ENCODE measurements at places on chromosomes 1 and 21. TPM values are rescaled to one million over a fixed set of nuclear protein-coding genes. Genes with fewer than 3 reads are reported as not detected.

- no peak for DNase-seq
Measured at GRCh38 chr1:172402878-172403569, 17.5 kb upstream of the C1orf105 start.

DNA sequence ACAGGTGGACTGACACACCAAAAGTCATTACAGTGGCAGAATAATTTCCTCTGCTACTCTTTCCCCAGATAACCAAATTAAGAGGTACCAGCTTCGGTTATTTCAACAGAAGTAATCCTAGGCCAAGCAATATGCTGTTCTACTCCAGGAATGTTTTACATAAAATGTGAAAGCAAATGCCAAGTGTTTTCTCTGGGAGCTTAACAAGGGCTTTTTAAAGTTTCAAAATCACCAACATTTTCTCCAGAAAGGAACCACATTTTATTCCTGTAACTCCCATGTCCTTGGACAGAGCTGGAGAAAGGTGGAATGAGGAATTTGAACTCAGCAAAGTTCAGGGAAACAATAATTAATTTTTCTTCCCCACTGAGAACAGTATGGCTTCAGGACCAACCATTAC is 27.2 kb downstream of the CNN3 start:
- DNase-seq: no peak

DNA sequence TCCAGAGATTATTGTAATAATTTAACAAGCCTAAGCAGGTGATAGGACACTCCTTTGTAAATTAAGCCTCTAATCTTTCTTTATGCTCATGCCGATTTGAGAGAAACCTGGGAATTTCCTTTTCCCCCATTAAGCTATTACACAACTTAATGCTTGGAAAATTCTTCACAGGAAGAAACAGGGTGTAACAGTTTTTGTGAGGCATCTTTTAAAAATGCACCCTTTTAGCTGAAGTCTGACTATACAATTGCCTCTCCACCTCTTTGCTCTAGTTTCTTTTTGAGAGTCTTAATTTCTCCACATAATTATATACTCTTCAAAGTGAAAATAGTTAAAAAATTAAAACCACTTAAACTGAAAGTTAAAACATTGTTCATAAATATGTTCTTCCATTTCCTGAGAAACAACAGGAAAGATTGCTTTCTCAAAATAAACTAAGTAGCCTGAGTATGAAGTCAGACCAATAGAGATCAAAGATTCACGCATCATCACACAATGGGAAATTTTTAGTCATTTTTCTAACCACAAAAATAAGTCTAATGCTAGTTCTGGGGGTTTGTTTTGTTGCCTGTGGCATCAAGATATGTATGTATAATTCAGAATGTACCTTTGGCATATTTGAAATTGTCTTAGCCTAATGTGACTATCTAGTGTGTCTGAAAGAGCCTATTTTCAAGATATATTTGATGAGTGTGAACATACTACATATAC is 34.7 kb downstream of the LRRC8D start:
- DNase-seq: no peak

DNA sequence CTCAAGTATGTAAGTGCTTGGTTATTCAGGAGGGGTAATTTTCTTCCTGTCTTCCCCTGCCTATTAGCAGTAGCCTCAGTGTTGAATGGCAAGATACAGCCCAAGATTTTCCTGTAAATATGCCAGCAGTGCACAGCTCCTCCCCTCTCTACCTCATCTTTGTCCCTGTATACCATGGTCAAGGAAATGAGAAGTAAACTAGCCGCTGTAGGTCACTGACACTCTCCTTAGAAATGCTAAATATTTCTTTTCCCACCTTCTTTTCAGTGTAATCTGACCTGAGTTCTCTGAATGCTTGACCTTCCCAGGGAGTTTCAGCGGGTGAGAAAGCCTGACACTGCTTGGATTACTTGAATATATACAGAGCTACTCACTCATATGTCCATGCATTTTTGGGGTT is 84.1 kb upstream of the ZNF326 start:
- no peak for DNase-seq

DNA sequence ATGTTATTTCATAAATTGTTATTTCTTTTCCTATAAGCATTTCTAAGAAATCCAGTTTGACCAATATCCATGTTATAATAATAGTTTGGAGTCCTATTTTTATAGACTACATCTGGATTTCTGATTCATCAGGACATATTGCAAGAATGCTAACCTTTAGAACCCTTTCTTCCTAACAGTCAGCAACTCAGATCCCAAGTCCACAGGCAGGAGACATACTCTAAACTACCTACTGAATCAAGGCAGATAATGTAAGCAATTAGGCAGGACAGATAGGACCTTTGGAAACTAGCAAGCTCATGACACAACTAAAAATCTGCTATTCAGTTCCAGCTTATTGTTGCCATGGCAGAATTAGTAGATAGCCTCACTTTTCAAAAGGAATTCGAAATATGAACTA is 104.1 kb downstream of the DENND1B start:
- DNase-seq: no peak

DNA sequence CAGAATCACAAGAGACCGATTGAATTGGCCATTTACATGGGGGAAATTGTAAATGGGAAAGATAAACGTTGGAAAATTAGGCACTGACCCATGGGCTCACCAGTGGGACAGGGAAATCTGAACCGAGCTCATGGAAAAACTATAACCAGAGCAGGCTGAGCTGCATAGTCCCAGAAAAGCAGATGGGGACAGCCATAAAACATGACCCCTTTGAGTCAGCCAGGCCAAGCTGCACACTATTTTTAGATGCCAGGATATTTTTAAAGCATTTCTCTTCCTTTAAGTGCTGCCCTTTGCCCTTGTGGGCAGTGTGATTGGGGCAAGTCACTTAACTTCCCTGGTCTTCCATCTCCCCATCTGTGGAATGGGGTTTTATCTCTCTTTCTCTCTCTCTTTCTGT is 184.1 kb downstream of the FOXD2 start:
- DNase-seq: no peak

DNA sequence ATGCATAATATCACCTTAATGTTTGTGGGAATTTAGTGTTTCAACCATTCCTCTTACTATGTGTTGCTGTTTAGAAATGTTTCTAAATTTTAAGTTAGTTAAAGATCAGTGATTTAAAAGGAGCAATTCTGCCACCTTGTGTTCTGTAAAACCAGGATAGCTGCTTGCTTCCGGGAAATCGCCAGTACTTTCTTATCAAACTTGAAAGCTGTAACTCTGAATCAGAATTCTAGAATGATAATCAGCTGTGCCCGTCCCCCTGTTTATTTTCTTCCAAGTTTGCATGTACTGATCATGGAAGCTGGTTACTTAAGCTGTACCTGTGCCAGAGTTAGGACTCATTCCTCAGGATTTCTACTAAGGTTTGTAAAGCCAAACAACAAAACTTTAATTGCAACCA is 656.4 kb downstream of the LTN1 start:
- DNase-seq: peak; percentile 9

GRCh38 chr1:196444634-196445033 is 163.6 kb downstream of the KCNT2 start:
- DNase-seq: no peak

DNA sequence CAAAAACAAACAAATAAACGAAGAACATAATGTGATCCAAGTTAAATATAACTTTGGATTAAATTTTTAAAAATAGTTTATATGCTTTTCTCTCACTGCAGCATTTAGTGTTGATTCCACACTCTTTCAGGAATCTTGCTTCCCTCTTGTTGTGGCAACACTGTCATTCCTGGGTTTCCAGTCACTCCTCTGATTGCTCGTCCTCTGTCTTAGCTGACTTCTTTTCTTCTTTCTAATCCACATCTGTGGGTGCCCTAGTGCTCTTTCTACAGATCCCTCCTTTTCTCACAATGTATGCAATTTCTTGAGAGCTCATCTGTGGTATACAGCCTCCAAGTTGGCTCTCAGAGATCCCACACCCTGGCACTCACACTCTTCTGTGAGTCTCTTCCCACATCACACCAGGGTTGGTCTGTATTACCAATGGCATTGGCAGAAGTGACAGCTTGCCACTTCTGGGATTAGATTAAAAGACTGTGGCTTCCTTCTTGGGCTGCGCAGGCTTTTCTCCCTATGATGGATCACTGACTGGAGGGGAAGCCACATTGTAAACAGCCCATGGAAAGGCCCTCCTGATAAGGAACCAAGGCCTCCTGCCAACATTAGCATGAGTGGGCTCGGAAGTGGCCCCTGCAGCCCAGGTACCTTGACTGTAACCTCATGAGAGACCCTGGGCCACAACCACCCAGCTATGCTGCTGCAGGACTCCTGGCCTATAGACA is 11.5 kb upstream of the MYOC start:
- DNase-seq: no peak

GRCh38 chr1:1079408-1080121 is 5.5 kb upstream of the RNF223 start:
- peak; percentile 75 for DNase-seq

GRCh38 chr1:175019524-175019923 is 3.7 kb downstream of the MRPS14 start:
- DNase-seq: no peak

DNA sequence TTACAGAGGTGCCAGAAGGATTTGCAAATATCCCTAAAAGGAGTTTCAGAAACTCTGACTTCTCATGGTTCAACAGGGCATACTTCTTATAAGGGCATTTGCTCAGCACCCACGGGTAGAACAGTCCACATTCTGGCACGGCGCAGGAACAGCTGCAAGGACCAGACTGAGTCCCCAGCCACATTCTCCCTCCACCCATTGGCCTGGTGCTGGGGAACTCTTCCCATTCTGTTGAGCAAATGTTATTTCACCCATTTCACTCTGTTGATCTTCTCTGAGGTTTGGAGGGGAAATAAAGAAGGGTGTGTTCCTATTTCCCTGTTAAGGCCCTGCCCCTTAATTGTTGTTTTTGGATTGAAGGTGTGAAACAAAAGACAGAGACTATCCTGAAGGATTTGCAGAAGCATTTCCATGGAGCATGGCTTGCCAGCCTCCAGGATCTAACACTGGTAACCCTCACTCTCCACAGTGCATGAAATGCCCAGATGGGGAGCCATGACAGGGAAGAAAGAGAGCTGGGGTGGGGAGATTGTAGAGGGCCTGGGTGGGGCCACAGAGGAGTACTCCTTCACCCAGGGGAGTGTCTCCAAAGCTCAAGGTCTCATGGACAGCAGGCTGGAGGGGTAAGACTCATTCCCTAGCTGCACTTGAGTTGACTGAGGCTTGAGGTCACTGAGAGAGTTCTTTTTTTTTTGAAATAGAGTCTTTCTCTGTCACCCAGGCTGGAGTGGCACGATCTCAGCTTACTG is 35.0 kb downstream of the INAVA start:
- DNase-seq: no peak

DNA sequence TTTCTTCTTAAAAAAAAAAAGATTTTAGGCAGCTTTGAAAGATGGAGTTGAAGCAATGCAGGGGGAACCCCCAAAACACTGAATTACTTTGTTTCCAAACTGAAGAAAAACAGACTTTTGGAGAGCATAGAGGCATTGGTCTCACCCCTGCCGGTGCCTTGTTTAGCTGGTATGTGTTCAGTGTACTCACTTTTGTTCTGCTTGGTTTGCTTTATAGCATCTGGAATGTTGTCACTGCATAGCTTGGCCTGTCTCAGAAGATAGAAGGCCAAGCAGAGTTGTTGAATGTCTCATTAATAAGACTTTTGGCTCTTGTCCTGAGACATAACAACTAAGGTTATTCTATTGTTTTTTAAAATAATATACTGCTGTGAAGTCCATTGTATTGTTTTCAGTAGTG is 6.9 kb downstream of the THRAP3 start:
- no peak for DNase-seq

GRCh38 chr1:214427871-214428277 is 123.5 kb downstream of the PTPN14 start:
- peak; percentile 49 for DNase-seq

- DNase-seq: no peak
Measured at GRCh38 chr1:176241385-176242015, 34.4 kb upstream of the COP1 start.

The S100A2 gene
- total RNA-seq: 14.1 TPM

The CRYBG2 gene
- 17.6 TPM for total RNA-seq

The TYW3 gene
- 31.3 TPM for total RNA-seq

The NEGR1 gene
- 19.2 TPM for total RNA-seq
